ENCODE measurements at places on chromosomes 3 and 15. TPM values are rescaled to one million over a fixed set of nuclear protein-coding genes. Genes with fewer than 3 reads are reported as not detected.

GRCh38 chr3:154251610-154252009 is 72.7 kb downstream of the DHX36 start:
- H3K27me3 ChIP-seq, result no peaks in the 10 kb centered on the region
- H3K36me3 ChIP-seq, result peaks cover 45% of the 10 kb centered on the region
- no peaks in the 10 kb centered on the region for H3K4me1 ChIP-seq
- no peak for DNase-seq
- H3K27ac ChIP-seq, result no peak overlapping the region
- H3K4me3 ChIP-seq, result no peak overlapping the region

GRCh38 chr3:14506626-14507304 is 33.4 kb downstream of the GRIP2 start:
- peaks cover 4% of the 10 kb centered on the region for H3K4me1 ChIP-seq
- no peak overlapping the region for H3K4me3 ChIP-seq
- no peaks in the 10 kb centered on the region for H3K27me3 ChIP-seq
- no peak overlapping the region for H3K27ac ChIP-seq

- H3K36me3 ChIP-seq, result no peaks in the 10 kb centered on the region
- no peaks in the 10 kb centered on the region for H3K27me3 ChIP-seq
- no peaks in the 10 kb centered on the region for H3K4me1 ChIP-seq
- no peak for DNase-seq
Observed at GRCh38 chr3:110821586-110821985, 250.0 kb upstream of the NECTIN3 start.

DNA sequence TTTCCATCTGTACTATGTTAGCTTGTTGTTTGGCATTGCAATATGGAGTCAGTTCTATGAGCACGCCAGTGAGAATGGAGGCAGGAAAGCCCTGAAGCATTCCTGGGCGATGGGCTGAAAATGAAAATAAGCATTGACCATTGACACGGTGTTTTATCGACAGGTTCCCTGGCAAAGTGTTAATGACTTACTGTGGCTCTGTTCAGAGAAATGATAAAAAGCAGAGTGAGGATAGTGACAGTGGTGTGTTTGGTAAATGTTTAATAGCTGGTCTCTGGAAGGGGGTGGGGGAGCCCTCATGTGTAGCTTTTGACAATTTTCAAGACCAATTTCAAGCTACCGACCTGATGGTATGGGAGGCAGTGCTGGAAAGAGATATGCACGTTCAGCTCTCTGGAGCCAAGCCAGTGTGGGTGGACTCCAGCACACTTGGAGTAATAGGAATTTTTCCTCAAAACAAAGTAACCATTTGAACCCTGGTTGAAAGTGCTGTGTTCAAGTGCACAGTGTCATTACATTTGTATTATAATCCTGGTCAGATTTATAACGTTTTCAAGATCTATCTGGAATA is 341.7 kb upstream of the ROBO2 start:
- no peak for DNase-seq
- H3K27ac ChIP-seq, result no peak overlapping the region
- no peak overlapping the region for H3K4me3 ChIP-seq
- no peaks in the 10 kb centered on the region for H3K4me1 ChIP-seq
- no peaks in the 10 kb centered on the region for H3K36me3 ChIP-seq
- H3K27me3 ChIP-seq, result no peaks in the 10 kb centered on the region

- H3K27me3 ChIP-seq, result no peaks in the 10 kb centered on the region
- no peak overlapping the region for H3K27ac ChIP-seq
- H3K4me1 ChIP-seq, result no peaks in the 10 kb centered on the region
- DNase-seq, result no peak
Observed at GRCh38 chr15:68651916-68652525, 73.2 kb downstream of the CORO2B start.

GRCh38 chr15:26572602-26573350 is 200.1 kb downstream of the GABRB3 start:
- H3K27ac ChIP-seq, result no peak overlapping the region
- no peak for DNase-seq
- H3K4me3 ChIP-seq, result no peak overlapping the region
- H3K27me3 ChIP-seq, result no peaks in the 10 kb centered on the region

DNA sequence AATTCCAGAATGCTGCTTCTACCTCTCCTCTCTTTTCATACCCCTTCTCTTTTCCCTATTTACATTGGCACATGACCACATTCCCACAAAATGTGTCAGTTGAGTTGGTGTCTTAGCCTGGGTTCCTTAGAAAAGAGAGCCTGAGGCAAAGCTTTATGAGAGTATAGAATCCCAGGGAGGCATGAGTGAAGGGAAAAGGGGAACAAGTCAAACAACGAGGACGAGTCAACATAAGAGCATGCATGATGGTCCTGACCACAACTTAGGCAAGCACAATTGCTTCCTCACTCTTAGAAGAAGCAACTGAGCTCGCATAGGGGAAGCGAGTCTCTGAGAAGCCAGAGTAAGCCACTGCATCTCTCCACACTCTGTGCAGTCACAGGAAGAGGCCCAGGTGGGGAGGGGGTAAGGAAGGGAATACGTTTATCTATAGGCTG is 15.4 kb upstream of the ZNF774 start:
- H3K36me3 ChIP-seq, result no peaks in the 10 kb centered on the region
- DNase-seq, result no peak
- H3K4me1 ChIP-seq, result no peaks in the 10 kb centered on the region
- no peak overlapping the region for H3K4me3 ChIP-seq

- no peaks in the 10 kb centered on the region for H3K27me3 ChIP-seq
- no peaks in the 10 kb centered on the region for H3K4me1 ChIP-seq
- no peak overlapping the region for H3K27ac ChIP-seq
Observed at GRCh38 chr3:179958143-179958542, 78.6 kb downstream of the PEX5L start.

Gene MKRN3
- 0.29 TPM for total RNA-seq

GRCh38 chr15:69590932-69591524 is 138.4 kb downstream of the RPLP1 start:
- H3K4me3 ChIP-seq, result no peak overlapping the region
- H3K4me1 ChIP-seq, result peaks cover 20% of the 10 kb centered on the region
- no peak overlapping the region for H3K27ac ChIP-seq
- H3K36me3 ChIP-seq, result no peaks in the 10 kb centered on the region
- DNase-seq, result no peak

Gene FBXW12
- not detected for total RNA-seq

Gene SERINC4
- 0.29 TPM for total RNA-seq

Gene FEZF2
- not detected for total RNA-seq

GRCh38 chr3:109072194-109072593 is 45.7 kb downstream of the MORC1 start:
- H3K4me1 ChIP-seq, result peaks cover 12% of the 10 kb centered on the region
- H3K4me3 ChIP-seq, result no peak overlapping the region
- H3K27me3 ChIP-seq, result no peaks in the 10 kb centered on the region
- no peak overlapping the region for H3K27ac ChIP-seq

DNA sequence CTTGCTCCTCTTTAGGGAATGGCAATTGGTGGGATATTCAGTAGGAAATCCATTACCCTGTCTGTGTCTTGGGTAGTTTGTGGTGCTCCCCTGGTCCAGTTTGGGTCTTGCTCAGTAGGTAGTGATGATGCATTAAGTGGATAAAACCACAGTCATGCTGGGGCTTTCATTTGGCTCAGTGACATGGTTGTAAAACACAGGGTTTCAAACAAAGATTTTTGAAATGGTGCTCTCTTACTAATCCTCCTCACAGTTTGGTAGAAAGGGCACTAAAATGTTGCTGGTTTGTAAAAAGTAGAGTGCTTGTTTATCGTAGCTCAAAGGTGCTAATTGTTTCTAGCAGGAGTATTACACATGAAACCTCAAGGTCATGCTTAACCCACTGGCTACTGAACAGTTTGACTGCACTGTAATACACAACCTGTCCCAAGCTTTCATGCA is 22.9 kb downstream of the BBX start:
- no peaks in the 10 kb centered on the region for H3K4me1 ChIP-seq
- no peaks in the 10 kb centered on the region for H3K27me3 ChIP-seq
- H3K36me3 ChIP-seq, result no peaks in the 10 kb centered on the region

Gene ACSBG1
- total RNA-seq, result not detected

DNA sequence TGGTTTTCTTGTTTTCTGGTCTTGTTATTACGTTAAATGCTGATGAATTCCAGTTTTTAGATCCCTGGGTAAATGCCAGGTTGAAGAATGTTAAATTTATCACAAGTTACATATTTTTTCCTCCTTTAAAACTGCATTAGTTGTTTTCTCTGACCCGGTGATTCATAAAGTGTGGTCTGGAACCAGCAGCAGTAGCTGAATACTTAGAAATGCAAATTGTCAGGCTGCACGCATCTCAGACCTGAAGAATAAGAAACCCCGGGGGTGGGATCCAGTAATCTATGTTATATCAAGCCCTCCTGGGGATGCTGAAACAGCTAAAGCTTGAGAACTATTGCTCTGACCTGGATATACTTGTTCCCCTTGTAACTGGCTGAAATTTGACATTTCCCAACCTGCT is 69.1 kb downstream of the PEX5L start:
- no peak overlapping the region for H3K27ac ChIP-seq
- H3K36me3 ChIP-seq, result no peaks in the 10 kb centered on the region
- no peak overlapping the region for H3K4me3 ChIP-seq
- H3K27me3 ChIP-seq, result no peaks in the 10 kb centered on the region
- H3K4me1 ChIP-seq, result no peaks in the 10 kb centered on the region

Gene FETUB
- total RNA-seq, result not detected

DNA sequence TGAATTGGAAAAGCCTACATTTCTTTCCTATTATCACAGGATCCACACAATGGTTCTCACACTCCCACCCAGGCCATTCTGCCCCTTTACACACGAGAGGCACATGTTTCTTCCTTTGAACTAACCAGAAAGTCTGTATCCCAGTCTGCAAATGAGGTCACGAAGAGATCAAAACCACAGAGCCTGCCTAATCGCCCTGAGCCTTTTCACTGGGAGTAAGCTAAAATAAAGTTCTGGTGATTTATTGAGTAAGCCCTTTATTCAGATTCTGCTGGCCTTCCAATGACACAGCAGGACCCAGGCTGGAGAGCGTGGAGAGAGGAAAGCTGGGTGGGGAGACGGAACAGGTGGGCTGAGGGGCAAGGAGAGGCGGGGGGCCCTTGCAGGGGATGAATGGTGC is 78.7 kb downstream of the ATP1B3 start:
- H3K4me3 ChIP-seq, result no peak overlapping the region
- no peaks in the 10 kb centered on the region for H3K27me3 ChIP-seq
- DNase-seq, result no peak
- H3K36me3 ChIP-seq, result peaks cover 27% of the 10 kb centered on the region
- no peaks in the 10 kb centered on the region for H3K4me1 ChIP-seq

Gene TRIM71
- total RNA-seq, result not detected

- peak within 1 kb of the TSS; percentile 82 for H3K27ac ChIP-seq
- peak within 1 kb of the TSS; percentile 59 for H3K4me3 ChIP-seq
- H3K4me1 ChIP-seq, result no peaks in the 10 kb centered on the region
- no peak for DNase-seq
Observed at GRCh38 chr3:136818769-136819391, at the start of gene SLC35G2. Gene SLC35G2 (plus strand): TSS chr3:136819126. CDS start chr3:136854461, 35,335 bp downstream.
